Adrenal gland (tissue), 19 donors: ENCODE measurements at places on chromosomes 3 and 15.

DNA sequence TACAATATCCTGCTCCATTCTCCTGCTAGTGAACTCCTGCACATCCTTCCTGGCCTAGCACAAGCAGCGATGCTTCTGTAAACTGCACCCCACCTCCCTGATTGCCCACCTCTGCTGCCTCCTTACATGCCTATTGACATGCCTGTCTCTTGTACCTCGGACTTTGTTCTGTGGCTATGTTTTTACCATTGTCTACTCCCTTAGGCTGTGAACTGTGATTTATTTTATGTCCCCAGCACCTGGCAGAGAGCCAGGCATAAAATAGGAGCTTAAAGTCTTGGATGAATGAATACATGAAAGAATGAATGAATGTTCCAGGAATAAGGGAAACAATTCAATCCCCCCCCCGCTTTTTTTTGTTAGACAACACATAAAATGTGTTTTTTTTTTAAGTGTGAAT lies 210.0 kb downstream of the MYRIP start:
- no peak overlapping the region for H3K27ac ChIP-seq
- no peaks in the 10 kb centered on the region for H3K36me3 ChIP-seq
- no peaks in the 10 kb centered on the region for H3K27me3 ChIP-seq
- no peak for DNase-seq
- H3K4me3 ChIP-seq, result no peak overlapping the region

DNA sequence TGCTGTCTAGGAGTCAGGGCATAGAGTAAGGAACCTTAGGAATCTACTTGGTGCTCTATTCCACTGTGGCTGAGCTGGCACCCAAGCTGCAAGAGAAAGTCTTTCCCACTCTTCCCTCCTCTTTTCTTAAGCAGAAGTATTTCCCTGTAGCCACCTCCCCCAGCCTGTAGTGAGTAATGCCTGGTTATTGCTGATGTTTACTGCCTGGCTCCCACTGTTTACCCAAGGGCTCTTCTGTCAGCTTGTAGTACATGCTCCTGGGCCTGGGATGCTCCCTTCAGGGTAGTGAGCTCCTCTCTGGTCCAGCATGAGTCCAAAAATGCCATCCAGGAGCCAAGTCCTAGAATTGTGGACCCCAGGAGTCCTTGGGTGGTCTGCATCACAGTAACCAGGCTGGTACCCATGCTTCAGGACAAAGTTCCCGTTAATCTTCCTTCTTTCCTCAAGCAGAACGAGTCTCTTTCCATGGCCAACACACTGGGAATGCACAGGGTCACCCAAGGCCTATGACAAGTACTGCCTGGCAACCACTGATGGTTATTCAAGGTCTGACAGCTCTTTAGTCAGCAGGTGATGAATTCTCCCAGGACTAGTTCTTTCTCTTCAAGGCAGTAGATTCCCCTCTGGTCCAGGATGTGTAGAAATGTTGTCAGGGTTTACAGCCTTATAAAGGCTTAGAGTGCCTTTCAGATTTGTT lies 17.6 kb downstream of the GALK2 start:
- H3K4me3 ChIP-seq, result no peak overlapping the region
- no peaks in the 10 kb centered on the region for H3K27me3 ChIP-seq
- H3K4me1 ChIP-seq, result no peaks in the 10 kb centered on the region
- H3K36me3 ChIP-seq, result no peaks in the 10 kb centered on the region
- H3K27ac ChIP-seq, result no peak overlapping the region
- no peak for DNase-seq

GRCh38 chr15:42331235-42331634 lies 28.1 kb upstream of the CAPN3 start:
- no peaks in the 10 kb centered on the region for H3K4me1 ChIP-seq
- no peak overlapping the region for H3K27ac ChIP-seq
- DNase-seq, result no peak
- peaks cover 2% of the 10 kb centered on the region for H3K36me3 ChIP-seq

GRCh38 chr3:30492322-30493192 lies 113.8 kb upstream of the TGFBR2 start:
- no peaks in the 10 kb centered on the region for H3K36me3 ChIP-seq
- H3K27ac ChIP-seq, result no peak overlapping the region
- no peaks in the 10 kb centered on the region for H3K4me1 ChIP-seq
- no peak overlapping the region for H3K4me3 ChIP-seq
- no peaks in the 10 kb centered on the region for H3K27me3 ChIP-seq

GRCh38 chr15:83207009-83207659 lies 489 bp downstream of the HDGFL3 start:
- peak overlapping the region; percentile 95 for H3K4me3 ChIP-seq
- peak overlapping the region; percentile 93 for H3K27ac ChIP-seq
- no peaks in the 10 kb centered on the region for H3K36me3 ChIP-seq
- peaks cover 40% of the 10 kb centered on the region for H3K4me1 ChIP-seq

DNA sequence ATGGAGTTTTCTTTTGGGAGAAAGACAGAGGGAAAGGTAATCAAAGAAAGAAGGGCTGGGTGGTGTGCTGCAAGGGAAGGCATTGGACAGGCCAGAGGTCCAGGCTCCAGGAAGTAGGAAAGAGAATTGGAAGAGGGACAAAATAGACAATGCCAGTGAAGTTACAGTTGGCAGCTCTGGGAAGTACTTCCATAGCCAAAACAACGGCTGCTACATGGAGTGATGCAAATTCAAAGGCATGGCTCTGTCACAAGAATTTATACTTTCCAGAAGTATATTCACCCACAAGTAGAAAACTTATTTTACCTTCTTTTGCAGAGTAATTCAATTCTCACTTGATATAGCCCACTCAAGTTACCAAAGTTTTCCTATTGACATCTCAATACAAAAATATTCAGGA lies 191.5 kb downstream of the TNIK start:
- no peaks in the 10 kb centered on the region for H3K36me3 ChIP-seq
- H3K27ac ChIP-seq, result no peak overlapping the region
- H3K4me3 ChIP-seq, result no peak overlapping the region

DNA sequence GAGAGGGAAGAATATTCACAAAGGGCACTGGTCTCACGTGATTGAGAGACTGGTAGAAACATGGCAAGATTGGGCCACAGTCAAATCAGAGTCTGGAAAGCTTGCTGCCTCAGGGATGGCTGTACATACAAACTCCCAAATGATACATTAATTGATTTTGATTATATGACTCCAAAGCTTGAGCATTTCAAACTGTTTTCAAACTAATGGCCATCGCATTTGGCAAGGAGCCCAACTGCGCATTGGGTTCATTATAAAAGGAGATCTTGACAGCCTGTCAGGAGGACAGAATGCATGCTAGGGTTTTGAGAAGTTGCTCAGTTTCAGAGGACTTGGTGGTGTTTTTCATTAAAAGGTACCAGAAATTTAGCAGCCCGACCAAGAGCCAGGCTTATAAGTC lies 117.7 kb downstream of the PTPRG start:
- DNase-seq, result no peak
- H3K4me3 ChIP-seq, result no peak overlapping the region
- no peaks in the 10 kb centered on the region for H3K4me1 ChIP-seq
- no peaks in the 10 kb centered on the region for H3K36me3 ChIP-seq
- H3K27me3 ChIP-seq, result no peaks in the 10 kb centered on the region

- no peak overlapping the region for H3K27ac ChIP-seq
- peaks cover 18% of the 10 kb centered on the region for H3K4me1 ChIP-seq
- no peaks in the 10 kb centered on the region for H3K36me3 ChIP-seq
- peak overlapping the region; percentile 59 for H3K4me3 ChIP-seq
- DNase-seq, result no peak
Observed at GRCh38 chr3:173395073-173395411, 2.5 kb upstream of the NLGN1 start.

DNA sequence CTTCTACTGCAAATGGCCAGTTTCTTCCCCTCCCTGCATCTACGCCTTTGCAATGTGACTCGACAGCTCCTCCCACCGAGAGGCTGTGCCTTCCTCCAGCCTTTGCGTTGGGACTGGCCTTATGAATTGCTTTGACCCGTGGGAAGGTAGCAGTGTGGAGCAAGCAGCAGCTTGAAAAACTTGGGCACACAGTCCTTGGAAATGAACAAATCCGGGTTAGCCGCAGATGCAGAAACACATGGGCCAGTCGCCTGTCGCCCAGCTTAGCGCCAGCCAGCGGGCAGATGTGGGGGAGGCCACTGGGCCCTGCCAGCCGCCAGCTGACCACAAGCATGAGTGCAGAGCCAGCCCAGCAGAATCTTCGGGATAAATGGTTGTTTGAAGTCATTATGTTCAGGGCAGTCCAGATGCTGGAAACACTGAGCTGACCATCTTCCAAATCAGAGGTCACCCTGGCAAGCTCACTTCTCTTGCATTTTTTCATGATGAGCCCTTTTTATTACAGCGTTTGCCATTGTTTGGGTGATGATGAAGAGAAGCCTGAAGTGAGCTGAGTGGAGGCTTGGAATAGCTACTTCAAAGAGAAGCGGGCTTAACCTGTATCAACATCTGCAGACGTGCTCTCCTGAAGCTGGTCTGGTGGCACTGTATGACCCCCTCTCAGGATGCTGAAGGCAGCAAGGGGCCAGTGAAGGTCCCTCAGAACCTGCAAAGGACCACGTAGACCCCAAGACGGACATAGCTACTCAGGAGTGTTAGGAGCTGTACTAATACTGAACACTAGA lies 9.8 kb downstream of the SELENOS start:
- no peak overlapping the region for H3K4me3 ChIP-seq
- H3K4me1 ChIP-seq, result no peaks in the 10 kb centered on the region
- DNase-seq, result no peak
- H3K27me3 ChIP-seq, result no peaks in the 10 kb centered on the region
- no peaks in the 10 kb centered on the region for H3K36me3 ChIP-seq
- H3K27ac ChIP-seq, result no peak overlapping the region

GRCh38 chr3:86830566-86830965 lies 160.4 kb downstream of the VGLL3 start:
- no peak for DNase-seq
- H3K4me1 ChIP-seq, result no peaks in the 10 kb centered on the region
- no peaks in the 10 kb centered on the region for H3K27me3 ChIP-seq
- H3K27ac ChIP-seq, result no peak overlapping the region

DNA sequence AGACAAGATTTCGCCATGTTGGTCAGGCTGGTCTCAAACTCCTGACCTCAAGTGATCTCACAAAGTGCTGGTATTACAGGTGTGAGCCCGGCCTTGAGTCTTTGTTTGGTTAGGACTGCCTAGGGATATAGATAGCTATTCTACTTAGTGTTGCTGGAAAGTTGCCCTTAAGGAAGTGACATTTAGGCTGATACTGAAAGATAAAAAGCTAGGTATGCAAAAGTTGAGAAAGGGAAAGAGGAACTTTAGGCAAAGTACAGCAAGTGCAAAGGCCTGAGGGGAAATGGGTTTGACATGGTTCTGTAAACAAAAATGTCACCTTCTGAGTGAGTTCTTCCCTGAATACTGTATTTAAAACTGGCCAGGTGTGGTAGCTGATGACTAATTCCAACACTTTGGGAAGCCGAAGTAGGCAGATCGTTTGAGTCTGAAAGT lies 111.5 kb downstream of the ZNF609 start:
- no peak overlapping the region for H3K4me3 ChIP-seq
- no peaks in the 10 kb centered on the region for H3K27me3 ChIP-seq
- DNase-seq, result no peak
- H3K4me1 ChIP-seq, result peaks cover 47% of the 10 kb centered on the region
- H3K27ac ChIP-seq, result peak overlapping the region; percentile 19

GRCh38 chr3:128556907-128557306 lies 63.9 kb upstream of the GATA2 start:
- H3K4me3 ChIP-seq, result no peak overlapping the region
- no peak overlapping the region for H3K27ac ChIP-seq
- no peaks in the 10 kb centered on the region for H3K36me3 ChIP-seq
- H3K27me3 ChIP-seq, result peaks cover 25% of the 10 kb centered on the region
- H3K4me1 ChIP-seq, result no peaks in the 10 kb centered on the region
- no peak for DNase-seq

DNA sequence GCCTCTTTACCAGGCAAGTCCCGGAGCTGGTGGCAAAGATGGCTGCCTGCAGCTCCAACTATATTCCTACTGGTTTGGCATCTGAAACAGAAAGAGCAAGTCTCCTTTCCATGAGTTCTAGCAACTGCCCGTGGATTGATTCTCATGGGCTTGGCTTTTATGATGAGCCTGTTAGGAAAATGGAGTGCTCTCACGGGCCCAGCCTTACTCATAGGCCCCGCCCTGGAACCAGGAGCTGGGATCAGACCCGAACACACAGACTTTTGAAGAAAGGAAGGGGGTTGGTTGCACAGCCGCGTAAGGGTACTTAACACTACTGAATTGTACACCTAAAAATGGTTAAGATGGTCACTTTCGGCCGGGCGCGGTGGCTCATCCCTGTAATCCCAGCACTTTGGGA lies 2.9 kb downstream of the NRROS start:
- no peak overlapping the region for H3K27ac ChIP-seq
- H3K36me3 ChIP-seq, result no peaks in the 10 kb centered on the region
- H3K27me3 ChIP-seq, result peaks cover 4% of the 10 kb centered on the region
- no peaks in the 10 kb centered on the region for H3K4me1 ChIP-seq
- DNase-seq, result no peak

DNA sequence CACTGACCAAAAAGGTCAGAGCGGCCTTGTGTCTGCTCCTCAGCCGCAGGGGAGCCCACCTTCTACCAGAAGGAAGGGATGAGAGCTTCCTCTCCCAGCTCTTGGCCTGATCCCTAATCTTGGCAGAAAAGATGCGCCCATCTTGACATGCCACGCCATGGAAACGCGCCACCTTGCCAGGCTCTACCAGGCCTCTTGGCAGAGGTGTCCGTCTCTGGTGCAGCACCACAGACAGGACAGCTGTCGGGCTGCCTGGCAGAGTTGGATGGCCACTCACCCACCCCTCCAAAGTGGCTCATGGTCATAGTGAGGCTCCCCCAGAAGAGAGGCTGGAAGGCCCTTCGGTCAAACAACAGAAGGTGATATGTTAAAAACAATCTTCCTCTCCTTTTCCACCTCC lies 105.2 kb downstream of the LIPC start:
- H3K4me3 ChIP-seq, result no peak overlapping the region
- no peaks in the 10 kb centered on the region for H3K4me1 ChIP-seq
- no peak overlapping the region for H3K27ac ChIP-seq
- DNase-seq, result no peak

DNA sequence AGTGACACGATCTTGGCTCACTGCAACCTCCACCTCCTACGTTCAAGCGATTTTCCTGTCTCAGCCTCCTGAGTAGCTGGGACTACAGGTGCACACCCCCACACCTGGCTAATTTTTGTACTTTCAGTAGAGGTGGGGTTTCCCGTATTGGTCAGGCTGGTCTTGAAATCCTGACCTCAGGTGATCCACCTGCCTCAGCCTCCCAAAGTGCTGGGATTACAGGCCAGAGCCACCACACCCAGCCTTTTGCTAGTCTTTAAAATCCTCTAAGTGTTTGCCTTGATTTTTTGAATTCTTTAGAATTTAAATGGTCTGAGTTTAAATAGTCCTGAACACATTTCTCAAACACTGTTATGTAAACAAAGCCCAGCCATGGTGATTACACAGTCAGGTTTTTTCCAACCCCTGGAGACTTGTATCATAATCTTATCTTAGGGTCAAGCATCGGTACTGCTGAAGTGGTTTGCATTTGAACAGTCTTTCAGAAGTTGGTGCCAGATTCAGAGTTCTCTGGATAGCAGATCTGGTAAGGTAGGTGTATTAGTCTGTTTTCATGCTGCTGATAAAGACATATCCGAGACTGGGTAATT lies 28.2 kb upstream of the PIAS1 start:
- no peak overlapping the region for H3K27ac ChIP-seq
- no peaks in the 10 kb centered on the region for H3K36me3 ChIP-seq
- no peak overlapping the region for H3K4me3 ChIP-seq
- no peaks in the 10 kb centered on the region for H3K27me3 ChIP-seq
- DNase-seq, result no peak
